ENCODE measurements at places on chromosomes 11 and 22.

DNA sequence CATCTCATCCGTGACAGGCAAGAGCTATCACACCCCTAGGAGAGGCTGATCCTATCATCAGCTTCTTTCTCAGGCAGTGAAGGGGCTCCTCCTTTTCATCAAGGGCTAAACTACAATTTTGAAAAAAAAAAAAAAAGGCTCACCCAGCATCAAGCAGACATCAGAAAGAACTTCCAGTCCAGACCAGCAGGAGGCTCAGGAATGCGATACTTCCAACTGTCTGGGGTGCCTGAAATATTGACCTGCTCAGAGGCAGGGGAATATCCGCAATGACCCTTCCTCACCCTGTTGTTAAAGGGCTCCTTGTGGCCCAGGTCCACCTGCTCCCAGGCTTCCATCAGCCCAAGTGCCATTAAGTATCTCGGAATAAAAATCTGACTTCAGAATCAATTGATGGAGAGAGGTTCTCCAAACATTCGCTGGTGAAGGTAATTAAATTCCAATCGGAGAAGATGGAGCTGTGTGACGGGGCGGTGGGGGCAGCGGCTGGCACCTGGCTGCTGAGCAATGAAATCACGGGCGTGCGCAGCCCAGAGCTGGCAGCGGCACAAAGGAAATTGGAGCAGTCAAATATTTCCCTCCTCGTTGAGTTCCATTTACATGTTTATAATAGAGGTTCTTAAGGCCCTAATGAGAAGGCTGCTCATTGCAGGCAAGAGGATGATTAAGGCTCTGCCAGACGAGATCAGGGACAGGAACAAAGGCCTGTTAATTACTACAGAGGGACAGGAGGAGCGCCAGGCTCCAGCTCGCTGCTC, 69.0 kb upstream of the THY1 start:
- DNase-seq: peak; percentile 29

- DNase-seq: no peak
Measured at GRCh38 chr11:93972790-93973189, 48.4 kb upstream of the HEPHL1 start.

GRCh38 chr11:103055221-103055890, 36.6 kb downstream of the DCUN1D5 start:
- DNase-seq: peak; percentile 27

- DNase-seq: no peak
Measured at GRCh38 chr11:13923182-13923581, 39.3 kb upstream of the SPON1 start.

- no peak for DNase-seq
Measured at GRCh38 chr11:132264616-132265015, 894.2 kb downstream of the NTM start.

GRCh38 chr11:66133216-66133775, 63.2 kb downstream of the PACS1 start:
- DNase-seq: no peak

GRCh38 chr11:68295940-68296339, 16.5 kb upstream of the LRP5 start:
- DNase-seq: no peak

GRCh38 chr22:47573141-47573540, 810.7 kb downstream of the TBC1D22A start:
- no peak for DNase-seq

DNA sequence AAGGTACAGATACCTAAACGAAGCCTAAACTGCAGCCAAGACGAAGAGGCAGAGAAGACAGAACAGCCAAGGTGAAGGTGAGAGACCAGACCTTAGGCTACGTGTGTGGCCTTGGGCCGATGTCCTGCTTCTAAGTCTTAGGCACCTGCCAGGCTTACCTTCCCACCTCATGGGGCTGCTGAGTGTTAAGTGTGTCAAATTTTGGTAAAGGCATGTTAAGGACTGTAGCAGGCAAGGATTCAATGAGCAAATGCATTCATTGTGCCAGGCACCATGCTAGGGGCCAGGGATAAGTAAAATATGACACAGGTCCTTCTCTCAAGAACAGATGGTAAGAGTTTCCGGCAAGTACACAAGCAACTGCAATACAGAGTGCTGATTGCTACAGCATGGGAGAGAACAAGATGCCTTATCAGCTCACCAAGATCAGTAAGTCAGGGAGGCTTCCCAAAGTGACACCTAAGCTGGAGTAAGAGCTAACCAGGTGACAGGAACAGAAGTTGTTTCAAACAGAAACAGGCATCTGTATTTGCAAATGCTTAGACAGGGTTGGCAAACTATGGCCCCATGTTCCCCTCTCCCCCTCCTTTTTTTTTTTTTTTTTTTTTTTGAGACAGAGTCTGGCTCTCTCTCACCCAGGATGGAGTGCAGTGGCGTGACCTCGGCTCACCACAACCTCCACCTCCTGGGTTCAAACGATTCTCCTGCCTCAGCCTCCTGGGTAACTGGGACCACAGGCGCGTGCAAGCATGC, 46.7 kb downstream of the CLTCL1 start:
- no peak for DNase-seq

DNA sequence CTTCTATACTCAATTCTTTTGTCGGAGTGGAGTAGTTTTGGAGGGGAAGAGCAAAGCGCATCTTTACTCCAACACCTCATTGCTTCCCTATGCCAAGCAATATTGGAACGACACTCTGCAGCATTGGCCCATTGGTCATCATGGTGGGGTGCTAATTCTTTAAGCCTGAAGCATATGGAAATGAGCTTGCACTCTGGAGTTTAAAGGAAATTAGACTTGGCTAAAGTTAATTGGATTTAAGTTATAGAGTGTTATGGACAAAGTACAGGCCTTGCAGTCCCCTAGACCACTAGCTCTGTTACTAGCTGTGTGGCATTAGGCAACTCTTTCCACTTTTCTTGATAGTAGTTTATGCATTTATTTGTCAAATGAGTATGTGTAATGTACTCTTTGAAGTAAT, 568.3 kb upstream of the TENM4 start:
- DNase-seq: no peak

DNA sequence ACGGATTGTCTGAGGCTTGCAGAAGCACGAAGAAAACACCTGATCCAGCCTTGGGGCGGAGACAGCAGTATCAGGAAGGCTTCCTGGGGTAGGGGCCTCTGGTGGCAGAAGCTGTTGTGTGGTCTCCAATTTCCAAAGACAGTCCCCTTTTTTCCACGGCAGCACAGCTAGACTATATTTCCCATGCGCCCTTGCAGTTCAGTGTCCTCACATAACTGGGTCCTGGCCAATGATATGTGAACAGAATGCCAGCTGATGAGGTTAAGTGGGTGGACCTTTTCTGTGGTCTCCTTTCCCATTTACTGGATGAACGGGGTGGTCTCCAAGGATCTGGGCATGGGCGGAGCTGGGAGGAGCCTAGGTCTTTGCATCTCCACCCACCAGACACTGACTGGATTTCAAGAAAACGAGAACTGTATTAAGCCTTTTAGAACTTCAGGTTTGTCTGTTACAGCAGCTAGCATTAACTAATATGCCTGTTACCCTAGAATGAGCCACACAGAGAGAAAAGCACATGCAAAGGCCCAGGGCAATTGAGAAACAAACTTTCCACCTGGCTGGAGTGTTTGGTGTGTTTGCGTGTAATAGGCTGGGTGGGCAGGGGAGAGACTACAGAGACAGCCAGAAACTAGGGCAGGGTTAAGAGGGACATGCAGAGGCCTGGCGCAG, 6.2 kb downstream of the GAL3ST1 start:
- DNase-seq: no peak

- no peak for DNase-seq
Measured at GRCh38 chr11:78386215-78386941, 31.2 kb downstream of the GAB2 start.

DNA sequence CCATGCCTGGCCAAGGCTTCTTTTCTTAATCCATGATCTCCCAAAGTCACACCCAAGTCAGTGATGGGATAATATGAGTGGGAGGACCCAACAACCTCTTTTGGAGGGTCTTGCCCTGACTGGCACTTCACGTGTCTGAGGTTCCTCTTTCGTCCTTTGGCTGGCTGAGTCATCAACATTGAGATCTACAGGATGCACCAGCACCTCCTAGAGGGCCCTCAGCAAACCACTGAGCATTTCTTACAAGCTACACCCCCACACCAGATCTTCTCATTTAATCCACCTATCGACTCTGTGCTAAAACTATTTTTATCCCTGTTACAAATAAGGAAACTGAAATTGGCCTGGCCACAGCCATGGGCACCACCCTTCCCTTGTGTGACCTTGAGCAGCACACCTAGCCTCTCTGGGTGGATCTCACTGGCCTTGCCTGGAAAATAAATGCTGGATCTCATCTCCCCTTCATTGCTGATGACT, 63.4 kb downstream of the FLI1 start:
- DNase-seq: peak; percentile 86

- no peak for DNase-seq
Measured at GRCh38 chr11:60703374-60703773, 4.0 kb downstream of the MS4A8 start.

DNA sequence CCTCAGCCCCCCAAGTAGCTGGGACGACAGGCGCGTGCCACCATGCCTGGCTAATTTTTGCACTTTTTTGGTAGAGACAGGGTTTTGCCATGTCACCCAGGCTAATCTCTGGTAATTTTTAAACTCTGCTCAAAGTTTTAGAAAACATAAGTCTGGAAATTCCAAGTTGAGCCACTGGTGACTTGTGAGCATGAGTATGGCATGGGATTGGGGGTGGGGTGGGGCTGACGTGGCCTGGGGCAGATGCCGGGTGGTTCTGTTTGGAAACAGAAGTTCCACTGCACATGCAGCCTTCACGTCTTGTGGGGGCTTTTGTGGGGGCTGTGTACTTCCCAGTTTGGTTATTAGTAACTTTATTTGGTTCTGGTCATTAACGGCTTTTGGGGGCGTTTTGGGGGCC, 67.3 kb downstream of the PTPRJ start:
- peak; percentile 97 for DNase-seq

Data from inflammatory macrophage treated with lipopolysaccharide for 1 hour (primary cell).